Fibroblast of skin of left biceps (primary cell): ENCODE measurements at places on chromosomes 7 and 10.

GRCh38 chr7:105982388-105982787 lies 19.3 kb downstream of the CDHR3 start:
- no peak for DNase-seq

DNA sequence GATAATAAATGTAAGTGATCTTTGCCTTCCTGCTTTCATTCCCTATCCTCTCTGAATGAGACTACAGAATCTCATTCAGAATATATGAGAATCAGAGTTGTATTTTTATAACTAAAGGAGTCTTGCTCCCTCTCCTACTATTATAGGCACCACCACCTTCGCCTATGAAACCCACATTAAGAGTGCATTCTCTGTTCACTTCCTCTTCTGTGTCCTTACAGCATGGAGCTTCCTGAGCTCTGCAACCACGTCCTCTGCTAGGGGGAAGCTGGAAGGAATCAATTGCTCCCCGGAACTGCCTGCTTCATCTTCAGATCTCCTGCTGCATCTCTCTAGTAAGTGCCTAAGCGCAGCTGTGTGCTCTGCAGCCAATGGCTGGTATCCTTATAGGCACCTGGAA lies 820.7 kb downstream of the GRID1 start:
- no peak for DNase-seq

DNA sequence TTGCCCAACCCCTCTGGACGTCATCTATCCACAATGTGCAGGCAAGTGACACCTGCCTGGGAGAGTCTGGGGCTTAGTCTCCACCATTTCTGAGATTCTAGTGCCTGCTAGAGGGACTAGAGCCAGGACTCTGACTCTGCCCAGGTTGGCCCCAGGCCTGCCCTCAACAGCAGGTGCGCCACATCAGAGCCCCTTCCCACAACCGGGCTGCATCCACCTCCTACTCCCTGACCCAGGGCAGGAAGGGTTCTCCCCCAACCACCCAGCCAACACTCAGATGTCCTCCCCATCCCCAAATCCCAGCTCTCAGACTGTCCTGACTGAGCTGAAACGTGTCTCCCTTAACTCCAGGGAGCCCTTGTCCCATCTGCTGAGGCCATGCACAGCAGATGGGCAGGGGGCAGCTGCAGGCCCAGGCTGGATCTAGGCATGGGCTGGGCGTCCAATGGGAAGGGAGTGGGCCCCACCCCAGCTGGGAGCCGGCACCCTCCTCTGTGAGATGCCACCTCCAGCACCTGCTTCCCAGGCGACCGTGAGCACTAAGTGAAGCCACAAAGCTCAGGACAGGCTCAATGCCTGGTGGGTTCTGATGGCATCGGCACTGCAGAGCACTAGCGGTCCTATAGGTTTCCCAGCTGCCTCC lies 49.2 kb downstream of the RASGEF1A start:
- no peak for DNase-seq

DNA sequence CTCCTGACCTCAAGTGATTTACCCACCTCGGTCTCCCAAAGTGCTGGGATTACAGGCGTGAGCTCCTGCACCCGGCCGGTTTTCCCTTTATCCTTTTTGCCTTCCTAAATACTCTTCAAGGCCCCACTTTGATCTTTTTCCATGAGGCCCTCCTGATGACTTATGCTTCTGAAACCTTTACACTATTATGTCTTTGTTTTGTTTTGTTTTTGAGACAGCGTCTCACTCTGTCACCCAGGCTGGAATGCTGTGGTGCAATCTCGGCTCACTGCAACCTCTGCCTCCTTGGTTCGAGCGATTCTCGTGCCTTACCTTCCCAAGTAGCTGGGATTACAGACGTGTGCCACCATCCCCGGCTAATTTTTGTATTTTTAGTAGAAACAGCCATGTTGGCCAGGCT lies 3.8 kb downstream of the STMP1 start:
- DNase-seq: no peak

- DNase-seq: no peak
These were observed 26.8 kb upstream of the ZNF746 start for GRCh38 chr7:149524394-149524793.

DNA sequence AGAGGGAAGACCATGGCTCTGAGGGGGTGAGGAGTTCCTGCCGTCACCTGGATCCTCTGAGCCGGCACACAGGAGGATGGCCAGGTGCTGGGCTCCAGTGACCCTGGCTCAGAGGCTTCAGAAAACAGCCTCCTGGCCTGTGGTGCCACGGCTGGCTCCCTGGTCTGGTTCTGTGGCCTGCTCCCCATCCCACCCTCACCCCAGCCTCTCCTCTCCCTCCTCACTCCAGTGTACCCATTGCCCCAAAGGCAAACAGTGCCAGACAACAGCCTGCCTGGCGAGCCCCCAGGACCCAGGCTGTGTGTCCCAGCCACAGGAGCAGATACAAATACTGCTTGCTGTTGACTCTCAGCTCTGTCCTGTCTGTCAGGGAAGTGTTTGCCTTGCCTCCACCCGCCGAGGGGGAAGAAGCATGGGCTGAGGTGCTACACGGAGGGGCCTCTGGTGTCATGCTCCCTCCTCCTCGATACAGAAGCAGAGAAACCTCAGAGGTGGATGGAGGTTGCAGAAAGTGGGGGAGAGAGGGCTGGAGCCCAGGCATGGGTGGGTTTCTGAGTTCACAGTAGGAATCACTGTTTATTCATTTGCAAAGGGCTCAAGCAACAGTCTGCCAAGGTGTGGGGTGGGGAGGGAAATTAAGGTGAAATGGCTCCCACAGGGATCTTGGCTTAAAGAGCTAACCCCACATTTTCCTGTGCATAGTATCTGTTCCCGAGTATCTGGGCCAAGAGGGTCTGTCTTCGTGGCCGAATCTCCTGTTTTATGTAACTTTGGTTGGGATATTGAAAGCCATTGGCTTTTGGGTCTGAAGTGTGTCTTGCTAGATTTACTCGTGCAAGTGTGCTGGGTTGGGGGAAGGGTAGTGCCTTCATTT lies 5.5 kb downstream of the ADRA2A start:
- DNase-seq: no peak

- no peak for DNase-seq
These were observed 60.9 kb downstream of the MAD1L1 start for GRCh38 chr7:2171855-2172254.

DNA sequence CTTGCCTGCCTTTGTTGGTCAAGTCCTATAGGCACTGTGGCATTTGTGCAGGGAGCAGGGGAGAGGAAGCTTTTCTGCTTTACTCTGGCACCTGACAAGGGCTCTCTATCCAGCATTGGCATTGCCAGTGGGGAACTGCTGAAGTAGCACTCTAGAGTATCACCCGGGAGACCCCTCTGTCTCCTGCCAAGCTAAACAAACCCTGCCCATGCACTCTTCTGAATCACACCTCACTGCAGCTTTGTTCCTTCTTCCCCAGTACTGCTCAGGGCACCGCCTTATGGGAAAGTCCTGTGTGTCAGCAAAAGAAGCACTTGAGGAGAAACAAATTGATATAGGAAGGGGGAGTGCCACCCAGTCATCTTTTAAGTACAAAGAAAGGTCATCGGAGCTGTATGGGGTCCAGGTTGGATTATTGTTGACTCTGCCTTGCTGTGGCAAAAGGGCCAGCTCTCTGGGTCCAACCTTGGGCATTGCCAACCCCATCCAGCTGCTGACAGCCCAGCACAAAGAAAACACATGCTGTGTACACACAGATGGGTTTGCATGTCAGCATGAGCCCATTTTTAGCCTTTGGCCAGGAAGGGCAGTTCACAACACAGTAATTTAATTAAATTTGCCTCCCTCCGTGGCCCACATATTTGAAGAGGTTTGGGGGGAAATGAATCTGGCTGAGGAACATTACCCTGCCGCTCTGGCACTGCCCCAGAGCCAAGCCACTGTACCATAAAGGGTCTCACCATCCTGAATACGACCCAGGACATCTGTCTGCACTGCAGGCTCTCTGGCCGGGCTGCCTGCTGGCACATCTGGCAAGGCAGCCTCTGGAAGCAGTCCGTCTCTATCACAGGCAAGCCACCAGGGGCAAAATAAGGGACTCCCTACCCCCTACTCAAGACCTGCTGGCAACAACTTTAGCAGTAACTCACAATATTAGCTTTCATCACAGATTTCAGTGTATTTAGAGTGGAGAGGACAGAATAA lies 13.1 kb downstream of the LRRC4 start:
- no peak for DNase-seq

GRCh38 chr7:133050200-133050995 lies 31.5 kb downstream of the CHCHD3 start:
- no peak for DNase-seq

DNA sequence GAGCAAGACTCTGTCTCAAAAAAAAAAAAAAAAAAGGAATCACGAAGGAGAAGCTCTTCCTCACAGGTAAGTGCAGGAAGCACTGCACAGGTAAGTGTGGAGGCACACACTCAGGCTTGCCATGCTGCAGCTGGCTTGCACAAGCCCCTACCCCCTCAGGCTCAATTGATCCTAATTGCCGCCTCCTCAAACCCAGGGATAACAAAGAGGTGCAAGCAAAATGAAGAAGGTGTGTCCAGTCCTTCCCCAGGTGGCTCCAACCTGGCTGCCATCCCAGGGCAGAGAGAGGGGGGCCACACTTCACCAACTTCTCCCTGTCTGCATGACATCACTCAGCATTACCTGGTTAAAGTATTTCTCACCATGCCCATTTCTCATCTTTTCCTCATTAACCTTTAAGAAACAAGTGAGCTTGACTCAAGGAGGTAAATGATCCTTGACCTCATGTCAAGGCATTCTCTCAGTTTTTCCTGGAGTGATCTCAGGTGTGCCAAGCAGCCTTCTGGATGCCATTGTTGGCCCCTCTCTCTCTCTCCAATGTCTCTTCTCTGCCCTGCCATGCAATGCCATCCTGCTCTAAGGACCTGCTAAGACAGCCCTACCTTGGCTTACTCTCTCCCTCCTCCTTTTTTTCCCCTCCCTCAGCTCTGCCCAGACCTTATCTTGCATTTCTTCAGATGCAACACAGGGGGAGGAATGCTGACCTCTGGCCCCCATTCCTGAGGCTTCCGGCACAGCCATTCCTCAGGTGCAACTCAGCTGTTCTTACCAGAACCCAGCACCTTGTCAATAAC lies 13.0 kb upstream of the TRPV6 start:
- DNase-seq: no peak

DNA sequence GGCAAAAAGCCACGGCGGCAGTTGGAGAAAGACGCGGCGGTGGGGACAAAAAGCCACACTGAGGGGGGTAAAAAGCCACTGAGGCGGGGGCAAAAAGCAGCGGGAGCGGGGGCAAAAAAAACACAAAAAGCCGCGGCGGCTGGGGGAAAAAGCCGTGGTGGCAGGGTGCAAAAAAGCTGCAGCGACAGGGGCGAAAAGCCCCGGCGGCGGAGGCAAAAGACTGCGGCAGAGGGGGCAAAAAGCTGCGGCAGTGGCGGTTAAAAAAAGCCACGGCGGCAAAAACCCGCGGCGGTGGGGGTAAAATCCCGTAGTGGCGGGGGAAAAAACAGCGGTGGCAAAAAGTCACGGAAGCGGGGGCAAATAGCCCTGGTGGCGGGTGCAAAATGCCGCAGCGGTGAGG lies 527.3 kb downstream of the ZNF33B start:
- DNase-seq: no peak

GRCh38 chr7:75966190-75966961 lies 28.0 kb downstream of the TMEM120A start:
- DNase-seq: no peak

DNA sequence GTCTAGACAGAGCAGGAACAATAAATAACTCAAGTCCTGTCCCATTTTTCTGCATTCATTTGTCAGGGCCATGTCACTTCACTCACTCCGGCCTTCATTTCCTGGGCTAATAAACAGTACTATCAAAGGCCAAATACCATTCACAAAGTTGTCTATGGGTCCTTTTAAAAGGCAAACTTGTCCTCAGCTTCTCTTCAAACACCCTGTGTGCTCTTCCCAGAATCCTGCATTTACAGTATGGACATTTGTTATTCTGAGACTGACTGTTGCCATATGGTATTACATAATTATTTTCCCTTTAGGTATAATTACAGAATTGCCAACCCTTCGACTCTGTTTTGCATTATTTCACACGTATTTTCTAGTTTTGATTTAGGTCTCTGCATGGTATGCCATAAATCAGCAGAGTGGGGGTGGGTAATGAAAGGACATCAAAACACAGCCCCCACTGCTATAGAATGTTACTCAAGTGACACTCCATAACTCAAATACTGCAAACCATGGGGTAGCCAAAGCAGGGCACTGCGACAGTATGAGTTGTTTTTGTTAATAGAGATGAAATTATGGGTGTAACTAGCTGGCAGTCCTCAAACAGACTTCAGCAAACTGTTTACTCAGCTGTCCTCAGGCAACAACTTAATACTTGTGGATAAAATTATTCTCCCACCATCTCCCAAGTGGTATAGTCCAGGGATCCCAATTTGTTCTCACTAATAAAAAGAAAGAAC lies 183.7 kb downstream of the TRIL start:
- DNase-seq: no peak

GRCh38 chr10:25896421-25896820 lies 37.6 kb upstream of the MYO3A start:
- DNase-seq: no peak

DNA sequence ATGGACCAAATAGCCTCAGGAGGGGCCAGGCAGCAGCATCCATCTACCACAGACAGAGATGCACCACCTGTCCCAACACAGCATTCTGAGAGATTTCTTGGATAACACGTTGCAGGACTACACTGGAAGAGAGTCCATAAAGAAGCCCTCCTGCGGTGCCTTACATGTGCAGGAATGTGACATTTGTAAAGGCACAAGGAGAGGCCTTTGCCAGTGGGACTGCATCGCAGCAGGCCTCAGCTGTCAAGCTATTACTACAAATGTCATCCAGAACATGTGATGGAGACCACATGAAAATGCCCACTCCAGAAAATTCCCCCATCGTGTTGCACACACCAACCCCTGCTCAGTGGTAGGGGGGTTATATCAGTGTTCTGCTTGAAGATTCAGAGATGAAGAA lies 77.4 kb downstream of the ATXN7L1 start:
- no peak for DNase-seq

- no peak for DNase-seq
These were observed 24.8 kb downstream of the JCAD start for GRCh38 chr10:30034433-30035137.

DNA sequence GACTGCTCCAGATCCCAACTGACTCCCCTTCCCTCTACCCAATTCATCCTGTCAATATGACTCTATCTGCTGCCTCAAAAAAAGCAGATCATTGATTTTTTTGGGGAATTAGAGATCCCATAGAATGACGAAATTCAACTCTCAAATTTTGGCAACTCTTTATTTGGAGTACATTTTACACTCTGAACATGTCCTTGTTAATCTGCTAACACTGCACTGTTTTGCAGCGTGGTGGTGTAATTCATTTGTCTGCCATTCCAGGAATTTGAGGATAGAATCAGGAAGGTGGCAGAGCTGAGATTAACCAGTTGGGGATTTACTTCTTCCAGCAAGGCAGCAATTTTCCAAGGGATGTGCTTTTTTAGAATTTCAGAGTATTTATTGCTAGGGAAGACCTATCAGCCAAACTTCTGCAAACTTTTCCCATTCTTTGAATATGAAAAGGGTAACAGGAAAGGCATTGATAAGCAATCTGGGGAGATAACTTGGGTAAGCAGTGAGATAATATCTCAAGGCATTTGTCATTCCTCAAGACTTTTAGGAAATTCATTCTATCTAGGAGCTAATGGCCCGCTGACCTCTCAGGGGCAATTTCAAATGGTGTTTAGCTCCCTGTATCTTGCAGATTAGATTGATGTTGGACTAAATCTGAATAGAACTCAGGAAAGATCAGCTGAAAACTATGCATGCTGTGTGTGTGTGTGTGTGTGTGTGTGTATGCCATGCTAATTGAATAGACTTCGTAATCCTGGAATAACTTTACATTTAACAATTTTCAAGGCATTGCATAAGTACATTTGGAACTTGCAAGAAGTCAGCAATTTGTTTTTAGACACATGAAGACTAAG lies 9.7 kb downstream of the BAMBI start:
- no peak for DNase-seq

- no peak for DNase-seq
These were observed 51.6 kb upstream of the SRRM3 start for GRCh38 chr7:76149847-76150691.
